ENCODE measurements at places on chromosomes 11 and 22.

- DNase-seq = no peak
Measured at GRCh38 chr11:86153439-86153838, 84.6 kb upstream of the PICALM start.

DNA sequence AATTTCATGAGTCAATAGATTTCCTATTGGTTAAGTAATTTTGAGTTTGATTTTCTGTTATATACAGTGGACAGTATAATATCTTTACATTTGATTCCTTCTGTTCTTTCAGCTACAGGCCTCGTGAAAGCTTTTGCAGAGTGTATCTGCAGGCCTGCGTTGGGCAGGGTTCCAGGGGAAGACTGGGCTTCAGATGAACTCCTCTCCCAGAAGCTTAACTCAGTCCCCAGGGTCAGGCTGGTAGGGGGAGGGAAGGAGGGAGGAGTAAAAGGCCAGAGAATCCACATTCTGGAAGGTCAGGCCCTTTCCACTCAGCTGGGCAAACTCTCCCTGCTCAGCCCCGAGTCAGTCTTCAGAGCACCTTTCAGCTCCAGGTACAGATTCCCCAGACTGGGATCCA lies 100.4 kb upstream of the NECTIN1 start:
- DNase-seq = no peak

DNA sequence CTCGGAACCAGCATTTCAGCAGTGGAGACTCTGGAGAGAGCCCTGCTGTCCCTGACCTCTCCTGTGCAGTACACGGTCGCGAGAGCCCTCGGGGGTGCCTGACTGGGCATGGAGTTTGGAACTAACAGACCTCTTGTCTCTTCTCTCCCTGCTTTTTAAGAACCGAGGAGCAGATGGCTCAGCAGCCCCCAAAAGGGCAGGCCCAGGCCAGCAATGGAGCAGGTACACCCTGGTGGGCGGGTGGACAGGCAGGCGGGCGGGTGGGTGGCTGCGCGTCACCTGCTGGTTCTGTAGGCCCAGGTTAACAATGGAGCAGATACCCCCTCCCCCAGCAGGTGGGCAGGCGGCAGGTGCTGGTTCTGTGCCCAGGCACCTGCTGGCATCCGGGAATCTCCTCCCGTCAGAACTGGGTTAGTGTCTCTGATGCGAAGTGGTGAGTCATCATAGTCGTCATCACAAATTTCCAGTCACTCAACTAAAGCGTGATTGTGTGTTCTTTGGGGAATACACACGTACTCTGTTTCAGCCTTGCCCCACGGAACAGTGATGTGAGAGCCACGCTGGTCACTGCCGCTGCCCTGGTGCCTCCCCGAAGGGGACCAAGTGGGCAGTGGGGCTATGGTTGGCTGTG lies 41.1 kb downstream of the GRAMD4 start:
- no peak for DNase-seq

- DNase-seq = no peak
Measured at GRCh38 chr11:113332023-113332422, 17.6 kb downstream of the TTC12 start.

Measured in NCI-H187 treated with DMSO at 0.1 percent for 48 hours (cell line).